Stimulated activated effector memory CD8-positive, alpha-beta T cell treated with anti-CD3 and anti-CD28 coated beads, Interleukin-12 subunit alpha, Interleukin-12 subunit beta, amount 100 ng/mL, for 72 hours (primary cell): ENCODE measurements at places on chromosomes 5 and 9.

GRCh38 chr5:74070766-74071165, 444.8 kb downstream of the ARHGEF28 start:
- no peak for DNase-seq

DNA sequence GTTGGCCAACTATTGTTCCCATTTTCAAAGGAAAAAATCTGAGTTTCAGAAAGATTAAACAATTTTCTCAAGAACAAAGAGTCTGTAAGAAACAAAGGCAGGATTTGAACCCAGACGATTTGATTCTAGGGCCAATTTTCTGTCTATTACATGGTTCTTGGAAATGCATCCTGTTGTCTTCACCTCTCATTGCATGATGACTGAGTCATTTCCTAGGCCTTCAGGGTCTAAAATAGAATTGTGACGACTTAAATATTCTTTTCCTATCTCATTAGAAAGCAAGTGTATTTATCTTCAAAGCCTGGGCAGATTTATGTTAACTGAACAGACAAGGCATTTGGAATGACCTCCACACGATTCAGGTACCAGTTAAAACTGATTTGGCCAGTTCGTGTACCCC, 512.9 kb downstream of the NTRK2 start:
- no peak for DNase-seq

DNA sequence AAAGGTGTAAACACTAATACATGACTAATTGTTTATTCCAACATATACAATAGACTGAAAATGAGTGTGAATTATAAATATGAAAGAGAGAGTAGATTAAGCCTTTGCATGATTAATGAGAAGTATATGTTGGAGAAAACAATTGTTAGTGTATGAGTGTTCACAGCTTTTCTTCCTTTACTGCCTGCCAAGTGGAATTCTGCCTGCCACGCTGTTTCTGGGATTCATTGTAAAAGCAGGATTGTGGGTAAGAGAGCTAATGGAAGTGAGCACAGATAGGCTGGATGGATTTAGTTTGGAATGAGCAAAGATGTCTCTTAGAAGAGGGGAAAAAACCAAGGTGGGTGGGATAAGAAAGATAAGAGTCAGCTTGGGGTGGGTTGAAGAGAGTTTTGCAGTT, 129.6 kb upstream of the NMUR2 start:
- DNase-seq, result no peak

DNA sequence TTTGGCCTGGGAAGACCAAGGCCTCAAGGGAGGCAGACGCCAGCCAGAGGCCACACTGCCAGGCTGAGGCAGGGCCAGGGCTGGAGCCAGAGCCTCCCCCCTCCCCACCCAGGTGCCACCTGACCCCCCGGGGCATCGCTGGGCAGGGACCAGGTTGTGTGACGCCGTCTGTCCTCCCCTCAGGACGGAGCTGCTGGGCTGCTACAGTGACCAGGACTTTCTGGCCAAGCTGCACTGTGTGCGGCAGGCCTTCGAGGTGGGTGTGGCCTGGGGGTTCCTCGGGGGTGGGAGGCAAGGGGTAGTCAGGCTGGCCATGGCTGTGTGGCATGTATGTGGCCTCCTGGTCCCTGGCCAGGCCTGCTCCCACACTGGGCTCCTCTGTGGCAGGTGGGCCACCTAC, 17.9 kb upstream of the DOLPP1 start:
- DNase-seq, result no peak

- DNase-seq, result no peak
Observed at GRCh38 chr9:12464910-12465512, 228.2 kb upstream of the TYRP1 start.

DNA sequence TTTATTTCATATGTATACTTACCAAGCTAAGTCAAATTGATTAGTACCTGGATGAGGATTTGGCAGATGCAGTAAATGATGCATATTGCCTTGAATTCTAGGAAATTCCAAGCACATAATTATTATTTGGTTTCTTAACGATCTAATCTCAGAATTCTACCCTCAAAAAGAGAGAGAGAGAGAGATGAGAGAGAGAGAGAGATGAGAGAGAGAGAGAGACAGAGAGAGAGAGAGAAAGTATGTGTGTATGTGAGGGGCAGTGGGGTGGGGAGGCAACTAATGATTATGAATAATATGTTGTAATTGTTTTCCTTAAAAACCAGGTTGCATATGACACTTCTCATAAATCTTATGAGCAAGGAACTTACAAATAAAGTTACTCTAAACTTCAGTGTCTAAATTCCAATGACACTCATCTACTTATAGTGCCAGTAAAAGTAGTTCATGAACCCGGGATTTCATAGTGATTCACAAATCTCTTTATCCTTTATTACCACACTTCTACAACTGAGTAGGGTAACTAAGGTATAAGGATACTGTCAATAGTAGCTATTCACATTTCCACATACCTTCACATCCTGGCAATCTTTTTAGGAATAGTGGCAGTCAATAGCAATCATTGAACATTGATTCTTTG, 60.5 kb upstream of the EDIL3 start:
- DNase-seq, result no peak

GRCh38 chr9:131589124-131589711, 43.9 kb downstream of the PRRT1B start:
- no peak for DNase-seq

DNA sequence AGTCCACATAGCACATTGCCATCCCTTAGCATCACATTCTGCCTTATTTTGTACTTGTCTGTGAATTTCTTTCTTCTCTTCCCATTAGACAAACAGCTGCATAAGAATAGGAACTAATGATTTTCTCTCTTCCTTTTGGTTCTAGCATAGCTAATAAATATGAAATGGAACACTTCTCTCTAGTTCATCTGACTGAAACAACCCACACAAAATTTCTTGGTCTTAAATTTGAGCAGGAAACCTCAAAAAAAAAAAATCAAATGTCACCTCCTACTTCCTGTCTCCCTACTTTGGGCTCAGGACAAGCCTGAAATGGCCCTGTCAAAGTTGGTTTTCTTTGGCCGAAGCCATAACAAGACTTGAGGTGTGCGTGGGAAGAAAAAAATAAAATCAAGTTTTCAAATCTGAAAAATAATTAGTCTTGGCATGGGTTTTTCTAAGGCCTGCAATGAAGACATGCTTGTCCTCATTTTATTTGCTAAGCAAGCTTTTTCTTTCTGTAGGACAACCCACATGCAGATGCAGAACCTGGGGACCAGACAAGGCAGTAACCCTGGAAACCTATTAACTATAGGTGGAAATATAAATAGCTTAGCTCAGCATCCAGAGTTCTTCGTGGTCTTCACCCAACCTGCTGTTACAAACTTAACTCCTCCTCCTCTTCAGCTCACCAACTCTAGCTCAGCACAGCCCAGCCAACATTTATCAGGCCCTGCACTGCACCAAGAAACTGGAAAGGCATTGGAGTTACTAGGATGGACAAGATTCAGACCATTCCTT, 523.5 kb upstream of the KLF4 start:
- no peak for DNase-seq

DNA sequence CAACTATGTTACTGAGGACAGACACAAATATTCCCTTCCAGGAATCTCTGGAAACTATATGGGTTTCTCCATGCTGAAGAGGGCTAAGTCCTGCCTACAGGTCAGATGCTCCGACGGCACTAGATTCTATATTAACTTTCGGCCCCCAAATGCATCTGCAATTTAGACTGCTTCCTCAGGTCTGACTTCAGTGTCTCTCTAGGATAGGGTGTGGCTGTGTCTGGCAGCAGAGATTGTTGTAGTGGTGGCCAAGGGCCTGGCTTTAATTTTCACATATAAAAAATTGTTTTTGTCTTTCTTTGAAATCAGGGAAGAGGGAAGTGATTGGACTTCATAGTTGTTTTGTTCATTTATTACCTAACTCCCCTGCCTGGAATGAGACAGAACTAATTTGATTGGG, 101.8 kb downstream of the PJA2 start:
- no peak for DNase-seq

GRCh38 chr5:125823572-125823971, 599.6 kb upstream of the GRAMD2B start:
- no peak for DNase-seq

DNA sequence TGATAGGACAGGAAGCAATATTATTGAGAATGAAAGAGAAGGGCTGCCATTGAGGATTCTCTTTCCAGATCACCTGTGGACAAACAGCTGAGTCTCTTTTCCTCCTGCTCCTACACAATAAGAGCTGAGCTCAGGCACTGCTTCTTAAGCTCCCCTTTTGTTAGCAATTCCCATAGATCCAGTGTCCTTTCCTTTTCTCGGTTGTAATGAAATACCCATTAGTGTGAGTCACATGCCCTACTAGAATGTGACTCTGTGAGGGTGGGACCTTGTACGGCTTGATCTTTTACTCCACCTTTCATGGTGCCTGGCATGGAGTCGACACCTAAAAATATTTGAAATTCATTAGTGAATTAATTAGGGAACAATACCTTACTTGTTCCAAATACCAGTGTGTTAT, 269.2 kb downstream of the NR3C1 start:
- no peak for DNase-seq

DNA sequence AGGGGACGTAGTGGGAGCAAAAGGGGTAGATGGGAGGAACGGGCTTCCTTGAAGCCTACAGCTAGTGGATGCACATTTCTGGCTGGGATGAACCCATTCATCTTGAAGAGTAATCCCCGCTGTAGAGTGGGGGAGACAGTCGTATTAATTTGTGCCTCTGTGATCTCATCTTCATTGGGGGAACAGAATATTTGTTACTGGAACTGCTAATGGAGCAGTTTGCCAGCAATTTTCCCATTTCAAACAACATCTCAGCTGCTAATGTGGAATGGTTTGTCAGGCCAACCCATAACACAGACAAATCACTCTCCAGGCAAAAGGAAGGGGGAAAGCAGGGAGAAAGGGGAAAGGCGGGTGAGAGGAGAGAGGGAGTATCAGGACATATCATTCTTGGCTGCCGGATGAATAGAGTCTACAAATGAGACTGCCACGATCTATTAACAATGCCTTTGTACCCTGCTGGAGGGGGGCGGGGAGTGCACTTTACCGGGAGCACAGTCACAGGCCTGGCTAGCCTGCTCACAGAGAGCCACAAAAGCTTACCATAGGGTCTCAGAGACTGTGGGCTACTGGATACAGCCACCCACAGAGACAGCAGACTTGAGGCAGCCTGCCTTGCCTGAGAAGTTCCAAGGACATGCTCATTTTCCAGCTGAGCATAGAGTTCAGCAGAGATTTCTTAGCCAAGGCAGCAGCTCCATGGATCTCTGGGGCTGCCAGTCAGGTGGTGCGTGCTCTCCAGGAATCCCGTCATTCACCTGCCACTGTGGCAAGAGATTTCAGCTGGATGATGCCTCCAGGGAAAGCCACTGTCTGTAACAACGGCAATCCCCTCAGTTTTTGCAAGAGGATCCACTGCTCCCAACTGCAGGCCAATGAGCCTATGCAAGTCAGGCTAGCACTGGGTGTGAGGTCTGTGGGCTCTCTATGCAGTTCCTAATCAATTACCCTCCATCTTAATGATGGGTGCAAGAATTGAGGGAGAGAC, 217.7 kb upstream of the PANK3 start:
- DNase-seq, result no peak

GRCh38 chr5:172707285-172708182, 63.5 kb downstream of the DUSP1 start:
- DNase-seq, result no peak

- DNase-seq, result no peak
Observed at GRCh38 chr5:80437326-80437725, 29.5 kb downstream of the ZFYVE16 start.

DNA sequence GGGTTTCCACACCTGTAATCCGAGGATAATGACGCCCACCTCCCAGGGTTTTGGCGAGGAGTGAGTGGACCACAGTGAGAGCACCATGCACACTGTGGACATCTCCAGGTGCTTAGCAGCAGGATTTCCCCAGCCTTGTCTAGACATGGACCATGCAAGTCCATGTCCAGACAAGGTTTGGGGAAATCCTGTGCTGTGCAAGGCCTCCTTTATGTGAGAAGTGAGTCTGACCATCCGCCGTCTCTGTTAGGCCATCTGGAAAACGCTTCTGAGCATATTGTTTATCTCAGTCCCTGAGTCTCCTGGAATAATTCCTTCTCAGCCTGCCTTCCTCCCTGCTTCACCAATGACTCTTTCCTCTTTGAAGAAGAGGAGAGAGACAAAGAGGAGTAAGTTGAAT, 26.2 kb upstream of the TNFAIP8 start:
- no peak for DNase-seq

DNA sequence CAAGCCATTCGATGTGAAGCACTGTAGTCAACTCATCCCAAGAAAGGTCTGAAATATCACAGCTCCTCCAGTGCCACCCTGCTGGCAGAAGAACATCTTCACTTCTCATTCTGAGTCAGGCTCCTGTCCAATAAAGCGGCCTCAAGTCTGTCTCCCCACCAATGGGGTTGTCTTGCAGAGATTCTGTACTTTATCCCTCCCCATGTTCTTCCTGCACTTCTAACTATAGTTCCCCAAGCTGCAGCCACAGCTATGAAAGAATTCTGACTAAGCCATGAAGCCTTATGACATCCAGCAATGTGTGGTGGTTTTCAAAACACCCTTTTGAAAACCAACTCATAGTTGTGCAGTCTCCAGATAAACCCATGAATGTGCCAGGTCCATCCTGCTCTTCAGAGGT, 6.8 kb downstream of the MACROH2A1 start:
- DNase-seq, result peak; percentile 53

DNA sequence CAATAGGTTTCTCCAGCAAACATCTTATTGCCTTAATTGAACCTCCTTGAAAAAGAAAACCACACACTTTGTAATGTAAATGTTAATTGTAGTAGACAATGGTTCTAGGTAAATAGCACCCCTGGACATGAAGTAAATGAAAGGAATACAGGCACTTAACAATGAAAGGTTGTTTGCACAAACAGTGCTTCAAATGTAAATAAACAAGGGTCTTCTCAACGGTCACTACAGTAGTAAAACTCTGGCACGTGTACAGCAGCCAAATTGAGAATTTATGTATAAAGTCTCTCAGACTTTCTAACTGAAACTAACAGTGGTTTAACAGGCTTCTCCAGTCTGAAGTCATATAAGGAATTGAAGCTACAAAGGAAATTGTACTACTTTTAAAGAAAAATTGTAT, 218.3 kb downstream of the MEF2C start:
- no peak for DNase-seq

DNA sequence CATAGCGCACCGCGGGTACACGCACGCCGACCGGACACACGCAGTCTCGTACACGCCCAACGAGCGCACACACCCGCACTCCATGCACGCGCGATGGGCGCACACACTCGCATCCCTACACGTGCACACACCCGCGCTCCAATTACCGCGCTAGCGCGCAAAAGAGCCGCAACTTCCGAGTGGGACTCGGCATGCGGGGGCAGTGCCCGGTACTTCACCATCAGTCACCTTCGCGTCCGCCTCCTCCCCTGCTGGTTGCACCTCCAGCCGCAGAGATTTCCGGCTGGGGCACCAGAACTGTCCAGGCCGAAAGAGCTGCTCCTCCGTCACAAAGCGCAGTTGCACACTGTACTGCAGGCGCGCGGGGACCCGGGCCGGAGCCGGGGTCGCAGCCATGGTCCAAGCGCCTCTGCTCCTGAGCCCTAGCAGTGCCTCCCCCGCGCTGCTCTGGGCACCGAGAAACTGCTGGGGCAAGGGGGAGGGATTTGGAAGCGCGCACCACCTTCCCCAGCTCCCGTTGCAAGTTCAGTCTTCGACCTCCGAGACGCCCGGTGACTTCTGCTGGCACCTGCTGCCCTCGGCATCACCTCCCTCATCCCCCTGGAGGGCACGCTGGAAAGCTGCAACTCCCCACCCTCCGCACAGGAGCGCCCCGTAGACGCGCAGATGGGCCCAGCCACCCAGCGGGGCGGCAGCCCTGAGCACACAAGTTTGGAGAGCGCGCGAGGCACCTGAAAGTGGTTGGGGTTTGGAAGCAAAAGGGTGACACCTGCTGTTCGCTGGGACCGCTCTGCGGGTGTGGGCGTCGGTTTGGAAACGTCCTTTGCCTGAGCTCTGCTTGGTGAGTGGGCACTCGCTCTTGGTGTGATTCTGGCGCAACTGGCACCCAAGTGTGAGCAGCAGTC, 337.4 kb upstream of the PUM3 start:
- DNase-seq, result no peak
